ENCODE measurements at places on chromosomes 7 and 10.

DNA sequence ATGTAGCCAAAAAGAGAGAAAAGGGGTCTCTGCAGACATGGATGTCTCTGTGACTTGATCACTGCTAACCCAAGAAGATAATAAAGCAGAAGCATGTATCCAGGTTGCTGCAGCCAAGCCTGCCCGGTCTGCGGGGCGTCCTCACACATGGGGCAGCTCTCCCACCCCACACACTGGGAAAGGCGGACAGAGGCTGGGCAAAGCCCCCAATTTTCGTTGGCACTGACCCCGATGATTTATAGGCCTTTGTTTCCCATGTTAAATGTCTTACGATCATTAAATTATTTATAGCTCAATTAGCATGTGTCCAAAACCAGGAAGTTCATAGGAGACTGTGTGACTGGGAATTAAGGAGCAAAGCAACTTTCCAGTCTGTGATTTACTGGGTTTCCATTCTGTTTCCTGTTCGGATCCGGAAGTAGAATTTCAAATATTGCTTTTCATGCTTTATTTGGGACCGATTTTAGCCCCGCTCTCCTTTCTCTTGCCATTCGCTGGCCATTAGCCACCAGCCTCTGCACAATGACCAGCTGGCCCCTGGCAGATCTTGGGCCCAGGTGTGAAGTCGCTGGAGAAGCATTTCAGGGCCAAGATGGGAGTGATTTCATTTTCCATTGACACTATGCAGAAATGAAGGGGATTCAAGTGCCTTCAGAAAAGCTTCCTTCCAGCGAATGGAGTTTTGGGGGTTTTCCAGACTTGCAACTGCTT, 91.6 kb downstream of the EGFR start:
- DNase-seq: no peak

DNA sequence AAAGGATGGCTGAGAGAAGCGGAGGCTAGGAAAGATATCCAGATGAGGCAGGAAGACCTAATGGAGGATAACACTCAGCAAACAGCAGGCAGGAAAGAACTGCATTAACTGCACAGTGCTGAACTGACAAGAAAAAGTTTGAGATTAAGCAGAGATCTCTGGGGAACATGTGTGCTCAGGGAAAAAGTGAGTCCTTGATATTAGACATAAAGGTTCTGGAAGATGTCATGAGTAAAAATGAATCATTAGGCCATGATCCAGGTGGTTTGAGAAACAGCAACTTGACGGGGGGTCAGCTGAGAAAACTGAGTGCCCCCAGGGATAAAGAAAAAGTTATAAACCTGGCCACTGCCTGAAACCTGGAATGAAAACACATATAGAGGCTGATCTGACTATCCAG, 27.3 kb upstream of the ANK3 start:
- no peak for DNase-seq

DNA sequence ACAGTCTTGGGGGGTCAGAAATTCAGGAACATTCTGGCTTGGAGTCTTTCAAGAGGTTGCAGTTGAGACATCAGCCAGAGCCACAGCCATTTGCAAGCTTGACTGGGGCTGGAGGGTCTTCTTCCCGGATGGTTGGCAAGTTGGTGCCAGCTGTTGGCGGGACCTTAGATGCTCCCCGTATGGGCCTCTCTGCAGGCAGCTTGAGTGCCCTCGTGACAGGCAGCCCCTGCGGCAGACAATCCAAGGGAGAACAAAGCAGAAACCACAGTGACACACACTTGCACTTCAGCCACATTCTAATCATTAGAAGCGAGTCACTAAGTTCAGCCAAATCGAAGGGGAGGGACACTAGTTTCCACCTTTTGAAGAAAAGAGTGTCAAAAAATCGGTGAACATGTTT, 59.4 kb upstream of the MXI1 start:
- no peak for DNase-seq

GRCh38 chr7:95758187-95758586, 14.2 kb upstream of the DYNC1I1 start:
- DNase-seq: no peak

DNA sequence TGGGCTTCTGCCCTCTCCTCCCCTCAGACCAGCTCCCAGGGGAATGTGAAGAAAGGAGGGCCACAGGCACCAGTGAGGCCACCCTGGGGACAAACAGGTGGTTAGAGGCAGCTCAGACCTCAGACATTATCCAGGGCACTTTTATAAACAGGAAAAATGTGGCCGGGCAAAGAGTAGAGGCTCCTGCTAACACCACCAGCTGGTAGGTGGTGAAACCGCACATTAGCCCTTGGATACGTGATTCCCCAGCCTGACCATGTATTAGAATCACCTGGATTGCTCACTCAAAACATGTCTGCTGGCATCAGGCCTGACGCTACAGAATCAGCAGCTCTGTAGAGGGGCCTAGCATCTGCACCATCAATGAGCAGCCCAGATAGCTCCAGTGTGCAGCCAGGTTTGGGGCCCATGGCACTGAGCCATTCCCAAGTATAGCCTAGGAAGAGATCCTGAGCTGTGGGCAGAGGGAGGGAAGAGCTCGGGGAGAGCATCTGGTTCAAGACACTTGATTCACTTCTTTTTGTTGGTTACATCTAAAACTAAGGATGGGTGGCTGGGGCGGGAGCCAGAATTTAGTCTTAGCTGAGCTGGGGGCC, 37.1 kb downstream of the GPR26 start:
- DNase-seq: no peak

GRCh38 chr10:79472951-79473350, 27.5 kb upstream of the ZCCHC24 start:
- DNase-seq: no peak

- DNase-seq: no peak
These were observed 25.0 kb downstream of the CACUL1 start for GRCh38 chr10:118729641-118730258.

- no peak for DNase-seq
These were observed 23.7 kb upstream of the TRPV6 start for GRCh38 chr7:142908921-142909890.

DNA sequence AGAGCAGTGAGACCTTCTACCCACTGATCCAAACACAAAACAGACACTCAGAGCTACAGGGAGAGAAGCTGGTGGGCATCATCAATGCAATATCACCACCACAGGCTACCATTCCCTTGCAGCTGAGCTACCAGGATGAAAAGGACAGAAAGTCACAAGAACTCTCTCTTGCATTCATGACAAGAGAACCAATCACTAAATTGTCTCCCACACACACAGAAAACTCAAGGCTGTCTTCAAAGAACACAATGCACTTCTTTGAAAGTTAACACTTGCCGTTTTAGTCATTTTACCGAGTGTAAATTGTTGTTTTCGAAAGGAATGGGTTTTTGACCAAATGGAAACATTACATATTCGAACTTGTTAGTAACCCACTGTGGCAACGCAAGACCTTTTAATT, 626.6 kb downstream of the SORCS1 start:
- no peak for DNase-seq

GRCh38 chr10:90276894-90277475, 575.6 kb downstream of the KIF20B start:
- DNase-seq: no peak

GRCh38 chr7:55563596-55564325, 8.5 kb downstream of the VOPP1 start:
- DNase-seq: no peak

- no peak for DNase-seq
These were observed 73.4 kb downstream of the SRPK2 start for GRCh38 chr7:105315357-105315756.

DNA sequence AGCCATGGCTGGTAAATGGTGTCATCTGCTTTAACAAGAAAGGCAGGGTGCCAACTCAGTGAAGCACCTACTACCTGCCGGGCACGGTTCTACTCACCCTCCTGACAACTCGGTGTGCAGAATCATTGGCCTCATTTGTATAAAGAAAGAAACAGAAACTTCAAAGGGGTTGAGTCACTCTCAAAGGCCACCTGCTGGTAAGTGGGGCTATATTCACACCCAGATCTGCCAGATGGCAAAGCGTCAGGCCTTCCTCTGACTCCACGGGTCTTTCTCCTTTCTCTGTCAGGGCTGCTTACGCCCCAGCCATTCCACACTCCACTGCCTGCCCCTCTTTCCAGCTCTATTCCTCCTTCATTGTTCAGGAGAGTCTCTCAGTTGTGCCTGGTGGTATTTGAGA, 309.2 kb downstream of the GFRA1 start:
- DNase-seq: no peak

- no peak for DNase-seq
These were observed 10.2 kb downstream of the TUBGCP2 start for GRCh38 chr10:133298466-133298865.

DNA sequence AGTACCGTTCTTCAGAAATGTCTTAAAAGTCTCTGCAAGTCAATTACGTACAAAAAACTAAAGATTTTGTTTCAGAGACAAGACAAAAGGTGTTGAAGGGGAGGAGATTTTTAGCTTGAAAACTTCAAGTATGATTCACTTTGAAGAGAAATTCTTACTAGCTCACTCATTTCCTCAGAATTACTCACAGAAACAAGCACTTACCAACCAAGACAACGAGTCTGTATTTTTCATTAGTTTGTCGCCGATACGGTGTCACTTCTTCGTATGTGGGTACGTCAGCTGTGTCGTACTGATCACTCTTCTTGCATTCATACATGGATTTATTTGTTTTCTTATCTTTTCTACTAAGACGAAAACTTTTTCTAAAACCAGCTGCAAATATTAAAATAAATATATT, 90.6 kb upstream of the ODAD2 start:
- no peak for DNase-seq

DNA sequence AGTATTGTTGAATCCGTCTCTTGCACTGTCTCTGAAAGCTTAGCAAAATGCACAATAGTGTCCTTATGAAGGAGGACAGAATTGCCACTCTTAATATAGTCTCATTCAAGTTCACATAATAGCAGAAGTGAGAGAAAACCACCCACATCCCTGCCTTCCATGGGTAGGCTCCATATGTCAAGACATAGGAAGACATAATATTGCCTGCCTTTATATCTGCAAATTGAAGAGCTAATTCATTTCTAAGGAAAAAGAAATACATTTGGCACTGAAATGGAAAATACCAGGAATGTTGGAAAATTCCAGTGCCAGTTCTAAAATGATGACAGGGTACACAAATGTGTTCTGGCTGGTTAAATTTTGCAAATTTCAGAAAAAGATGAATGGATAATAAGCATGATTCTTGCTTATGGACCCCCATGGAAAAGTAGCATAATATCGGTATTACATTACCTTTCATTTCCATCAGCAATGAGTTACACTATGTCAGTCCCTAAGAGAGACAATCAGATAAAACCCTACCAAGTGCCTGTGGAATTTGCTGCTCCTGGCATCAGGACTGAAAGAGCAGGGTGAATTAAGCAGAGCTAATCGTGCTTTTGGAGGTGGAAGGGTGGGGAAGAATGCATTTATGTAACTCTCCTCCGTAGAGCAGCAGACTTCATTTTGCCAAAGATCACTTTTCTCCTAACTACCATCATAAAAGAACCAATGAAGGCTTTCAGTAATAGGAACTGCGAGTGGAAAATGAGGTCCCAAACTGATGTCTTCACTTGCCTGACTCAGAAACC, 312.6 kb downstream of the FGFR2 start:
- DNase-seq: no peak
